ENCODE measurements at places on chromosomes 11 and 22.

DNA sequence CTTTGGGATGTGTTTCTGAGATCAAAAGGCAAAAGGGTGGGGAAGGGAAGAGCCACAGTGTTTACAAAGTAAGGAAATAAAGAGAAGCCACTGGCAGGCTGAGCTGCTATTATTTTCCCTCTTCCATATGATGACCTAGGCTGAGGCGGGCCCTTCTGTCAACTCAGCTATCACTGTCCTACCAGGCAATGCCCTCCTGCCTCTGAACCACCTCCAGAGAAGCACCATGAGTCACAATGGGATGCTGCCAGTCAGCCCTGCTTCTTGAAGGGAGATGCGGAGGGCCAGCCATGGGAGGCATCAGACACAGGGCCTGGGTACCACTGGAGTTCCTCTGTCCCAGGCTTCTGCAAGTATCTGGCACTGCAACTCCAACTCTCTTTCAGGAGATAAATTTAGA lies 107.9 kb upstream of the BID start:
- no peak for DNase-seq

DNA sequence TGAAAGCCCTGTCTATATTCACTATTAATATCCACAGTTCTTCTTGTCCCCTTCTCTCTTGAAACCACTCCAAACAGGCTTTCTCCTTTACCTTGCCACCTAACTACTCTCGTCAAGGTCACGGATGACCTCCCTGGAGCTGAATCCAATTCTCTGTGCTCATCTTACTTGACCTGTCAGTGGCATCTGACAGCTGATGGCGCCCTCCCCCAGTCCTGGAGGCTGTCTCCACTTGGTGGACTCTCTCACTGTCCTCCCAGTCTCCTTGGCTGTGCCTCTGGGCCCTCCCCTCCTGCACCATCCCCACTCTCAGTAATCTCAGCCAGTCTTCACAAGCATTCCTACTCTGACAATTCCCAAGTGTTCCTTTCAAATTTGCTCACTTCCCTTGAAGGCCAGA lies 8.7 kb downstream of the TNKS1BP1 start:
- no peak for DNase-seq

GRCh38 chr22:35840302-35840739 lies 122.6 kb downstream of the APOL5 start:
- no peak for DNase-seq

DNA sequence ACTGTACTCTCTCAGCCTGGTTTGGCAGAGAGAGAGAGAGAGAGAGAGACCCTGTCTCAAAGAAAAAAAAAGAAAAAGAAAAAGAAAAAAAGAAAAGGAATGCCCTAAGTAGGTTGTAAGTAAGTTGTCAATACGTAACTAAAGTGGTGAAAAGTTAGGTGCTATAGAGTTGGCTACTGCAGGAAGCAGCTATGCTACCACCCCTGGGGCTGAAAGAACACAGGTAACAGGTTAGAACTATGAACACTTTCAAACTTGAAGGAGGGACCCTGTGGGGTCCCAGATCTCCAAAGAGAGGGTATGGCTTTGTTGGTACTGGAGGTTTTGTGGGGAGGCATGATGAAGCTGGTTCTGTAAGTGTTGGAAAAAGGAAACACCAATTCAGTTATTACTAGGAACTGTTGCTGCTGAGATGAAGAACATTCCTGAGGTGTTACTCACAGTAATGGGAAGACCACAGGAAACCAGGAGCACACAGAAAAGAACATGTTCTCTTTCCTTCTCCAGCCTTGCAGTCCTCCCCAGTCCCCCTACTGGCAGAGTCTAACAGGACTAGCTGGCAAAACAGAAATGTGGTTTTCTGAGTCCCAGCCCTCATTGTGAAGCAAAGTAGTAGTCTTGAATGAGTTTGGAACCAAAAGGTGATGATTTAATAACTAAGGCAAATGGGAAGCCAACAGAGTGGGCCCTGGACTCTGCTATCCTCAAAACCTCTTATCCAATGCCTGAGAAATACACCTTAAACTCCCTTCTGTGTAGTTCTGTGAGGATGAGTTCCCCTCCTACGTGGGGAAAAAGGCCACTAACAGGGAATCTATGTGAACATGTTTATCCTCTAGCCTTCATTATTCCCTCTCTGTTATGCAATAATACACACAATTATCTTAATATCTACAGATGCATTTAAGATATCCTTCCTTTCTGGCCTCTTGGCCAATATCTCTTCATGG lies 427.0 kb upstream of the DDI1 start:
- DNase-seq = no peak

GRCh38 chr22:47206666-47207218 lies 444.3 kb downstream of the TBC1D22A start:
- no peak for DNase-seq

GRCh38 chr11:34631737-34632104 lies 10.8 kb downstream of the EHF start:
- no peak for DNase-seq

- DNase-seq = no peak
Measured at GRCh38 chr11:92245700-92246271, 21.2 kb downstream of the FAT3 start.

- DNase-seq = no peak
Measured at GRCh38 chr22:39356464-39356863, 6.7 kb downstream of the SYNGR1 start.

DNA sequence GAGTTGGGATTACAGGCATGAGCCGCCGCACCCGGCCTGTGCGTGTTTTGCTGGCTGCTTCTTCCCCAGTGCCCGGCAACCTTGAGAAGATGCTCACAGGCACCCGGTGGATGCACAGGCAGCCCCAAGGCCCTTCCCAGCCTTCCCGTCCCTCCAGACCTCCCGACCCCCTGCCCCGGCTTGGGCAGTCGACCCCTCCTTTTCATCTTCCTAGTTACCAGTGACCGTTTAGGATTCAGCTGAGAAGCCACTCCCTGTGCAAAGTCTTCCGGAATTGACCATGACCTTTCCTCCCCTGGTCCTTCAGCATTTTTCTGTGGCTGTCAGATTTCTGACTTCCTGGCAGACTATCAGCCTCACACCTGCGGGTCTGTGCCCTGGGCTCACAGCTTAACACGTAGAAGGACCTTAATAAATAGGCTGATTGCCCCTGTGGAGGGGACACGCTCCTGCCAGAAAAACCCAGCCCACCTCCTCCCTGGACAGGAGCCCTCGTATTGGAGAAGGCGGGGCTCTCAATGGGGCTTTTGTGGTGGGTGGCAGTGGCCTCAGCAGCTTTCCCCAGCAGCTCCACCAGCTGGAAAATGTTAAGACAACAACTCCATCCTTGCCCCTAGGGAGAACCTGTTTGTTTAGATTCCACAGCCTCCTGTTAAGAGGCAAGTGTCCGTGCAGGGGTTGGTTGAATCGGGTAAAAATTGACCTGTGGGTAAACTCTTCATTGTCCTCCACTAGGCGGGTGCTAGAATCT lies 10.4 kb upstream of the ANO1 start:
- DNase-seq = no peak
